ENCODE measurements at places on chromosomes 7 and 10. TPM values are rescaled to one million over a fixed set of nuclear protein-coding genes. Genes with fewer than 3 reads are reported as not detected.

DNA sequence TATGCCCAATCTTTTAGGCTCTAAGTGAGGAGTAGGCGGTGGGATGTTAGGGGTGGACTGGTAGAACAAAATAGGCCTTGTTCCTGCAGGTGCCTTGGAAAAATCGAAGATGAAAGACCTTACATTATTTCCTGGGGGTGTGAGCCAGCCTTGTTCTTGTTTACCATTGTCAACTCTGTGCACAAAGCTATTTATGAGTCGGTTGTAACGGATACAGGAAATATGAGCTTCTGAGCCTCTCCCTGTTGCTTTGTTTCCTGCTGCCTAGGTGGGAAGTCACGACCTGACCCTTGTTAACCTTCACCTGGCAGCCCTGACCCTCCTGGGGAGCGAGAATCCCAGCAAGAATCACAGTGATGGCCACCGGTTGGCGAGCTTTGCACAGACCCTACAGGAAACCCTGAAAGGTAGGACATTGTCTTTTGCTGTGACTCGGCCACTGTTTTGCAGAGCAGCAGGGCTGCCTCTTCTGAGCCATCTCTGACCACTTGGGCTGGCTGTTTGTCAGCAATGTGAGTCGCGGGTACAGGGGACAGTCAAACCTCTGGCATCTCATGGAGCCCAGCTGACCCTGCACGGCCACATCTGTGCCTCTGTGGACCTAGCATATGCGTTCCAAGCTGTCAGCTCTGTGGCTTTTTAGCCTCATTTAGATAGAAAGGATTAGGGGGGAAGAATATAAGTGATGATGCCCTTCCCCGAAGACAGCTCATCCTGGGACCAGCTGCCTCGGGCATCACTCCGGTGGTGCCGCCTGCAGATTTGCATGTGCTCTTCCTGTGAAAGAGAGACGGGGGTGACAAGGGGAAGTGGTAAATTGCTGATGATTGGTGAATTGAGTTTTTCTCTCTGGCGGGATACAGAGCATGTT lies 102.1 kb upstream of the ANLN start:
- H3K4me1 ChIP-seq: peaks cover 57% of the 10 kb centered on the region
- H3K4me3 ChIP-seq: no peak overlapping the region
- no peak for DNase-seq
- no peak overlapping the region for H3K27ac ChIP-seq
- no peaks in the 10 kb centered on the region for H3K27me3 ChIP-seq

GRCh38 chr10:107653832-107654287 lies 489.4 kb upstream of the SORCS1 start:
- peak overlapping the region; percentile 12 for H3K4me3 ChIP-seq
- H3K27ac ChIP-seq: no peak overlapping the region
- no peaks in the 10 kb centered on the region for H3K27me3 ChIP-seq
- no peaks in the 10 kb centered on the region for H3K4me1 ChIP-seq

DNA sequence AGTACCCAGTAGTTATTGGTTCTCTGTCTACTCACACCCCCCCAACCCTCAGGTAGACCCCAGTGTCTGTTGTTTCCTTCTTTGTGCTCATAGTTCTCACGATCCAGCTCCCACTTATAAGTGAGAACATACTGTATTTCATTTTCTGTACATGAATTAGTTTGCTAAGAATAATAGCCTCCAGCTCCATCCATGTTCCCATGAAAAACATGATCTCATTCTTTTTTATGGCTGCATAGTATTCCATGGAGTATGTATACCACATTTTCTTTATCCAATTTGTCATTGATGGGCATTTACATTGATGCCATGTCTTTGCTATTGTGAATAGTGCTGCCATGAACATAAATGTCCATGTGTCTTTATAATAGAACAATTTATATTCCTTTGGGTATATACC lies 2.6 kb upstream of the FRMPD2 start:
- H3K36me3 ChIP-seq: no peaks in the 10 kb centered on the region
- no peak overlapping the region for H3K27ac ChIP-seq
- no peak overlapping the region for H3K4me3 ChIP-seq
- peaks cover 4% of the 10 kb centered on the region for H3K4me1 ChIP-seq
- no peak for DNase-seq
- H3K27me3 ChIP-seq: no peaks in the 10 kb centered on the region

- no peak overlapping the region for H3K4me3 ChIP-seq
- DNase-seq: no peak
- peaks cover 65% of the 10 kb centered on the region for H3K36me3 ChIP-seq
- H3K27ac ChIP-seq: no peak overlapping the region
- H3K27me3 ChIP-seq: no peaks in the 10 kb centered on the region
- no peaks in the 10 kb centered on the region for H3K4me1 ChIP-seq
Observed at GRCh38 chr10:77827366-77827765, 99.2 kb downstream of the DLG5 start.

DNA sequence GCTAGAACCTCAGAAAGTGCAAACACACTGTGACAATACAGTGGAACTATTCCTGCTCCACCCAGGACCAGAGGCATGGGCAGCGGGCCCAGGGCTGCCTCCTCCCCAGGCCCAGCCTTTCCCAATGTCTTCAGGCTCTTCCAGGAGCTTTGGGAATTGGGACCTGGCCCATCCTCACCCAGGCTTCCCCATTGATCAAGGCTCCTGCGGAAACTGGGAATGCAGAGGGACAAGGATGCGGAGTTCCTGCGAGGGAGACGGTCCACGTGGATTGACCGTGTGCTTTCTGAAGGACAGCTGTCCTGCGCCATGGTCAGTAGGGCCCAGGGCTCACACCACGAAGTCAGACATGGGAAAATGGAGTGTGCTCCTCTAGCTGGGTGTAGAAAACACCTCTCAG lies 56.6 kb downstream of the CSGALNACT2 start:
- DNase-seq: no peak
- H3K27me3 ChIP-seq: no peaks in the 10 kb centered on the region
- H3K4me3 ChIP-seq: no peak overlapping the region
- H3K27ac ChIP-seq: no peak overlapping the region
- H3K36me3 ChIP-seq: peaks cover 54% of the 10 kb centered on the region
- H3K4me1 ChIP-seq: peaks cover under 1% of the 10 kb centered on the region

DNA sequence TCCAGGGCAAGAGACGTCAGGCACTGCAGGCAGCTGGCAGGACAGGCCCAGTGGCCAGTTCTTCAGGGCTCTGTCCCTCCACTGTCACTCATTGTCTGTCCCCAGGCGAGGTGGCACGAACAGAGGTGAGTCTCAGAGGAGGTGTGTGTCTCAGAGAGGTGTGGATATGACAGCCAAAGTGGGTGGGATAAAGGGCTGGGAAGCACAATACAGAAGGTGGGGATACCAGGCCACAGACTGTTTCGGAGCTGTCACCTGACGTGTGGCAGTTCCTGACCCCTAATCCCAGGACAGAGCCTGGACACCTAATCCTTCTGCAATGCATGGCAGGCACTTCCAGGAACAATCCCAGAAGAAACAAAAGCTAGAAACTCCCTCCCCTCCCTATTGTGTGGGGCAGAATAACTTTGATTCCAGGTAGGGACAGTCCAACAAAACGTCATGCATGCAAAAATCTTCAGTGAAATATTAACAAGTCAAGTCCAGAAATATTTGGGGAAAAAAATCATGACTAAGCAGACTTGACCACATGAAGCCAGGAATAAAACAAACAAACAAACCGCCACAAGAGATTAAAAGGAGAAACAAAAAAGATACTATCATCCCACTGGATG lies 11.6 kb downstream of the KLRG2 start:
- H3K4me1 ChIP-seq: no peaks in the 10 kb centered on the region
- no peaks in the 10 kb centered on the region for H3K36me3 ChIP-seq
- DNase-seq: no peak
- no peak overlapping the region for H3K27ac ChIP-seq
- no peaks in the 10 kb centered on the region for H3K27me3 ChIP-seq
- no peak overlapping the region for H3K4me3 ChIP-seq

The FZD1 gene
- 11.4 TPM for polyA plus RNA-seq

The MCM10 gene
- polyA plus RNA-seq: 5.2 TPM

GRCh38 chr7:3960942-3961341 lies 659.9 kb downstream of the SDK1 start:
- DNase-seq: no peak
- H3K27me3 ChIP-seq: no peaks in the 10 kb centered on the region
- H3K27ac ChIP-seq: no peak overlapping the region
- H3K36me3 ChIP-seq: peaks cover 18% of the 10 kb centered on the region

The TCF7L2 gene
- polyA plus RNA-seq: 58.7 TPM

- no peaks in the 10 kb centered on the region for H3K27me3 ChIP-seq
- H3K36me3 ChIP-seq: no peaks in the 10 kb centered on the region
- no peak overlapping the region for H3K4me3 ChIP-seq
- H3K4me1 ChIP-seq: no peaks in the 10 kb centered on the region
- no peak for DNase-seq
Observed at GRCh38 chr7:29442146-29442545, 121.5 kb upstream of the PRR15 start.

- no peaks in the 10 kb centered on the region for H3K36me3 ChIP-seq
- no peaks in the 10 kb centered on the region for H3K4me1 ChIP-seq
- no peak overlapping the region for H3K27ac ChIP-seq
- H3K4me3 ChIP-seq: no peak overlapping the region
Observed at GRCh38 chr7:15747301-15747700, 60.8 kb upstream of the MEOX2 start.

The EBLN1 gene
- not detected for polyA plus RNA-seq

DNA sequence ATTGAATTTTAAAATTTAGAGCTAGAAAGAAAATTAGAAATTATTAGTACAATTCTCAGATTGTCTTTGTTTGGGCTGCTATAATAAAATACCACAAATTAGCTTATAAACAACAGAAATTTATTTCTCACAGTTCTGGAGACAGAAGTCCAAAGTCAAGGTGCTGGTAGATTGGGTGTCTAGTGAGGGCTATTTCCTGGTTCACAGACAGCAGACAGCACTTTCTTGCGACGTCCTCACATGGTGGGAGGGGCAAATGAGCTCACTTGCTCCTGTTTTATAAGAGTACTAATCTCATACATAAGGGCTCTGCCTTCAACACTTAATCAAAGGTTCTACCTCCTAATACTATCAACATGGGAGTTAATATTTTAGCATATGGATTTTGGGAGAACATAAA lies 134.1 kb downstream of the MDFIC start:
- no peak overlapping the region for H3K4me3 ChIP-seq
- H3K36me3 ChIP-seq: no peaks in the 10 kb centered on the region
- no peaks in the 10 kb centered on the region for H3K27me3 ChIP-seq
- no peaks in the 10 kb centered on the region for H3K4me1 ChIP-seq

DNA sequence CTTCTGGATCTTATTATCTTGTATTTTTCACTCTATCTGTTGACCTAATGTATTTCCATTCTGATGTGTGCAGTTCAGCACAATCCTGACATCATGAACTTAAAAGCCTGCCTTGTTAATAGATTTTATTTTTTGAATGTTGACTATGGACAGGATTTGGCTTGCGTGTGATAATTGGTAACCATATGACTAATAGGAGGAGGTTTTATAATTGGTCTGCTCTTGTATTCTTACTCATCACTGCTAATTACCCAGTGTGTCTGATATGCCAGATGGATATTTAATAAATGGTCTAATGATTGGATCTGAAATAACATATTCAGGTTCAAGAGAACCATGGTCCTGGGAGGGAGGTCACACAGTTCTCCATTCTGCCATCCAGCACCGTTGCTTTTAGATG lies 45.9 kb downstream of the MTURN start:
- H3K27ac ChIP-seq: no peak overlapping the region
- no peaks in the 10 kb centered on the region for H3K36me3 ChIP-seq
- no peaks in the 10 kb centered on the region for H3K27me3 ChIP-seq
- no peak for DNase-seq
- H3K4me3 ChIP-seq: no peak overlapping the region

The CALML3 gene
- polyA plus RNA-seq: not detected
